Stimulated activated CD8-positive, alpha-beta memory T cell treated with anti-CD3 and anti-CD28 coated beads, Interleukin-4, amount 100 ng/mL, for 48 hours (primary cell): ENCODE measurements at places on chromosomes 6 and 20.

- no peak for DNase-seq
Measured at GRCh38 chr6:126807876-126808275, 310.6 kb upstream of the RSPO3 start.

DNA sequence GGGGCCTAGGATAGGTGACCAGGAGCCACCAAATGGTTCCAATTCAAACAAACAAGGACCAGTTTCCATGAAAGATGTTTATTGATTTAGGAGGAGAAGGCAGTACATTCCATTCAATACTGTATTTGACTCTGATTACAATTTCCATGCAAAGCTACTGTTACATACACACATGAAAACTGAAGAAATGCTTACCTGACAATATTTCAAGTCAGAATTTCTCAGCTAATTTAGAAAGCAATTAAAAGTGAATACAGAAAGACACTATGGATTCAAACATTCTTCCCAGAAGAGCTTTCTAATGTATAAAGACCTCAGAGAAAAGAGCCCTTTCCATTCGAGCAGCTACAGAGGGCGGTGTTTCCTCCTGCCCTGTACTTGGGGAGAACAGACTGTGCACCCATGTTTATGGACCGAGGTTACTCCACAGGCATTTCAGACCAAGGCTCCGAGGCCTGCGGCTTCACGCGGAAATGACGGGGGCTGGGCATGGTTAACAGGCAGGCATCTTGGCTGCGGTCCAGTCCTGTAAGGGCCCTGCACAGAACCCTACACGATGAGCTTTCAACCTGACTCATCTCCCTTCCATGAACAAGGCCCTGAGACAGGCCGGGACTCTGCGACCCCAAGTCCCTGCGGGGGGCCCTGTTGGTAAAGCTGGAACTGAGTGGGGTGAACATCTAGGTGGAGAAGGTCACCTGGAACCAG, 25.7 kb upstream of the TCFL5 start:
- peak; percentile 58 for DNase-seq

GRCh38 chr6:75414445-75415021, 79.1 kb downstream of the FILIP1 start:
- no peak for DNase-seq

- no peak for DNase-seq
Measured at GRCh38 chr6:142637624-142638351, 307.2 kb downstream of the HIVEP2 start.

DNA sequence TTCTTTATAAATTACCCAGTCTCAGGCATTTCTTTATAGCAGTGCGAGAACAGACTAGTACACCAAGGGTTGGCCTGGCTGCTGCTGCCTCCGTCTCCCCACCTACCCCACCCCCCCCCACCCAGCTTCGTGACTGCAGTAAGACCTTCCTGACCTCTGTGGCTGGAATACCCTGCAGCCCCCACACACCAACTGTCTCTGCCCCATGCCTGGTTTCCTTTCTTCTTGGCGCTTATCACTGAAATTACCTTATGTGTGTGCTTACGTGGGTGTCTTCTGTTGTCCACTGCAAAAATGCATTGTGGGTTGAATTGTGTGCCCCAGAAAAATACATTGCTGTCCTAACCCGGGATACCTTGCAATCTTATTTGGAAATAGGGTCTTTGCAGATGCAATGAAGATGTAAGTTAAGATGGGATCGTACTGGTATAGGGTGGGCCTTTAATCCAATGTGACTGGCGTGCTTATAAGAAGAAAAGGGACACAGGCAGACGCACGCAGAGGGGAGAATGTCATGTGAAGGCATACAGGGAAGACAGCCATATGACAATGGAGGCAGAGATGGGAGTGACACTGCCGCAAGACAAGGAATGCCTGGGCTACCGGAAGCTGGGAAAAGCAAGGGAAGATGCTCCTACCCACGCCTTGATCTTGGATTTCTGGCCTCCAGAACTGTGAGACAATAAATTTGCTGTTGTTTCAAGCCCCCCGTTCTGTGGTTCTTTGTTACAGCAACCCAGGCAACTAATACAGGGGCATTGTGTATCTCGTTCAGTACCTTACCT, 15.4 kb downstream of the SYNJ2 start:
- DNase-seq, result no peak

- DNase-seq, result no peak
Measured at GRCh38 chr20:2706688-2707352, 14.2 kb downstream of the EBF4 start.

DNA sequence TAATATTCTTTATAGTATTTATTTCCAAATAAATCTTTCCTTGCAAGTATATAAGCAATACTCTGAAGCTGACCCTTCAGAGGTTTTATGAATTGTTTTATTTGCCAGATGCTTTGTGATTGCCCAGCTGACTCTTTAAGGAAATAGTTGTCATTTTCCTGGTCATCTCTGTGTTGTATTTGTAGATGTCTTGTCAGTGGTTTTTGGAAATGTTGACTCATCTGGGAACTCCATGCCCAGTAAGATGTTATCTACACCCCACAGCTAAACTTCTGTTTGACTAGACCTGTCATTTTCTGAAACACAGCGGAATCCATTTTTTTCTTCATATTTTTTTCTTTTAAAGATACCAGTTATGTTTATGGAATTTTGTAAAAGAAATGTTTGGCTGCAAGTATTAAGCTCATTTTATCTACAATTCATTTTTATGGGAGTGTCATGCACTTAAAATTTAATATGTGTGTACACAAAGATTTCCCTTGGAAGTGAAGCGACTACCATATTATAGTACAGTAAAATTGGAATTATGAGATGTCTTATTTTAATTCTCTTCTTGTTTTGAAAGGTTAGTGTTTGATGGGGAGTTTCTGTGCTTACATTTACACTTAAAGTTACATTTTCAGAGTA, 491.0 kb downstream of the NKAIN2 start:
- no peak for DNase-seq

GRCh38 chr6:11366934-11367637, 134.6 kb upstream of the NEDD9 start:
- no peak for DNase-seq

DNA sequence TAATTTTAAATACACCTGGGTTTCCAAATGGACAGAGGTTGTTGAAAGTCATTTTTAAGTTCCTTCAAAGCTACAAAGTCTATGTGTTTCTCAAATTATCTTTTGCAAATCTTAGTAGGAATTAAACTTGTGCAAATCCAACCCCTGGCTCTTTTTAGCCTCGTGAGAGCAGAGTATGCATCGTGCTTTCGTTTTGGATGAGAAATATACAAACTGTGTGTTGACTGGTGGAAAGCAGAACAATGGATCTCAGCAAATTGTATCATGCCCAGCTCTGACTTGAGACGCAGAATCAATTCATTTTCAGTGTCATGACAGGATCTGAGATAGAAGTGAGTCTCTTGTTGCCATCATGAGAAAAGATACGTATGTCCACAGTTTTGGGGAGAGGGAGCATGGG, 542.4 kb upstream of the FLRT3 start:
- no peak for DNase-seq

DNA sequence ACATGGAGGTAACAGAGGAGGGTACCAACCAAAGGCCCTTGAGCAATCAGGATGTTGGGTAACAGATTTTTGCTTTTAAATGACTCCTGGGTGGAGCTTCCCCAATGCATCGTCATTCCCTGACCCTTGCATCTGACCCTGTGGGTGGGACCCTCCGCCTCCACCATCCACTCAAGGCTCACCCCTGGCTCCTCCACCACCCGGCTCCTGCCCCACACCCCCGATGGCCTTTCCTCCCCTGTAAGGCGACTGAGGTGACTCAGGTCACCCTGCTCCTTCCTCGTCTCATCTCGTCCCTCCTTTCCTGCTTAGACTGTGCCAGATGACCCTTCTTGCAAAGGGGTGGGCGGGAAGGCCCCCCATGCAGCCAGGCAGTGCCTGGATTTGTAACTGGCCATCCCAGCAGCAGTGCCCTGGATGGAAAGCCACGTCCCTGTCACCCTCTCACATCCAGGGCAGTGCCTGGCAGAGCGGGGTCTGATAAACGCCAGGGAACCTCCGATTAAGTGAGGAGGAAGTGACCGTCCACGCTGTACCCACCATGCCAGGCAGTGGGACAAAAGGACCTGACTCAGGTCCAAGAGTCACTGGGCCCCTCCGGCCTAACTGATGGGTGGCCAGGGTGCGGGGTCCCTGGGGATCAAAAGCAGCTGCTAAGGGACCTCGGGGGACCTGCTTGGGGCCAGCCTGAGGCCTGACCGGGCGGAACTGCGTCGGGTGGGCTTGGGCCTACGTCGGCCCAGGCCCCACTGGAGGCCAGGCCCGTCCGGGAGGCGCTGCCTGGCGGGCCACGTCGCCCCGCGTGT, 624 bp upstream of the NPEPL1 start:
- peak; percentile 31 for DNase-seq

GRCh38 chr20:3691306-3691705, 9.5 kb upstream of the ADAM33 start:
- DNase-seq, result no peak

DNA sequence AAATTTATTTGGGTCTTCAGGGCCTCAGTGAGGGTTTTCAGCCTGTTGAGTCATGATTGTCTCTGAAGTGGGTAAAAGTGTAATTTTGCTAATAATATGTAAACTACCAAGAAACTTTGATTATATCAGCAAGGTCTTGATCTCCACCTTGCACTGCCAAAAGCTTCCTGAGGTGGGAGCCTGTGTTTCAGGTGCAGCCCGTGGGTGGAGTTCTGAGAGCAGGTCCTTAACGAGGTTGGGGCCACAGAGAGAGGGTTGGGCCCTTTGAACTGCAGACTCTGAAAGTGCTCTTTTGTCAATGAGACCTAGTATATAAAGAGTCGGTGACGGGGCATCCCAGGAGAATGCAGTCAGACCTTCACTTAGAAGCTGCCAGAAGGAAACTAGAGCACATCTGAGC, 129.7 kb upstream of the MAP3K4 start:
- no peak for DNase-seq

- DNase-seq, result no peak
Measured at GRCh38 chr20:41456351-41456750, 89.7 kb upstream of the EMILIN3 start.

- DNase-seq, result no peak
Measured at GRCh38 chr6:168640768-168641167, 199.8 kb downstream of the SMOC2 start.

DNA sequence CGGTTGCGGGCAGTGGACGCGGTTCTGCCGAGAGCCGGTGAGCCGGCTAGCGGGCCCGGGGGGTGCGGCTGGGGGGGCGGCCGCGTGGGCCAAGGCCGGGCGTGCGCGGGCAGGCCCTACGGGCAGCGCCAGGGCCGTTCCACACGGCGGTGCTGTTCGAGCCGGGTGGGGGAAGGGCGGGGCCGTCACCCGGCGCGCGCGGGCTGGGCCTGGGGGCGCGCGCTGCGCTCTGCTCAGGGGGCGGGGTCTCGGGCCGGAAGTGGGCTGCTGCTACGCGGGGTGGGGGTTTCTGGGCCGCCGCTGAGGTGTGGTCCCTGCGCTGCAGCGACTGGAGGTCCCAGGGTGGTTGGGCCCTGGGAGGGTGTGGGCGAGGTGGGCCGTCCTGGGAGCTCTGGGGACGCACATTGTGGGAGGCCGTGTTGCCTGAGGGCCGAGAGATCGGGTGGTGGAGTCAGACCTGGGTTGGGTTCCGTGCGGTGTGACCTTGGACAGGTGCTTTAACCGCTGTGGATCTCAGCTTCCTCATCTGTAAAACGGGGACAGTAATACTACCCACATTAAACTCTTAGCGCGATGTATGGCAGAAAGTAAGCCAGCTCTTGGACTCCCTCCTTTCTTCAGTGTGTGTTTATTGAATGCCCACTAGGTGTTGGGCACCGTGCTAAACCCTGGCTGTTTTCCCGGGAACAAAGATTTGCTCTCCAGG, 391 bp downstream of the MAPRE1 start:
- DNase-seq, result peak; percentile 92

- no peak for DNase-seq
Measured at GRCh38 chr6:98967616-98968015, 19.9 kb upstream of the FBXL4 start.

DNA sequence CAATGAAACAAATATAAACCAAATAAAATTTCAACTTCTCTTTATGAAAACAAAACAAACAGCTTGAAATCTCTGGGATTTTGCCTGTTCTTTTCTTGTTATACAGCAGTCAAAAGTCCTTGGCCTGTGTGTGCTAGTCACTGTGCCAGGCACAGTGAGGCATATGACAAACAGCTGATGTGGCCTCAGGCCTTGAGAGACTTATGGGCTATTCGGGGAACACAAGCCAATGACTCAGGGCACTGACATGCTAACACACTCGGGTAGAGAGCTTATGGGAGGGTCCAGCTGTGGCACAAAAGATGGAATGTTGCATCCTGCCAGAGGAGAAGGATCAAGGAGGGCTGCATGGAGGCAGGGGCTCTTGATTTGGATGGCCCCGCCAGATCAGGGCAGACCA, 95.4 kb upstream of the NKX2-2 start:
- no peak for DNase-seq

GRCh38 chr20:45088247-45088646, 12.7 kb downstream of the KCNS1 start:
- DNase-seq, result no peak

DNA sequence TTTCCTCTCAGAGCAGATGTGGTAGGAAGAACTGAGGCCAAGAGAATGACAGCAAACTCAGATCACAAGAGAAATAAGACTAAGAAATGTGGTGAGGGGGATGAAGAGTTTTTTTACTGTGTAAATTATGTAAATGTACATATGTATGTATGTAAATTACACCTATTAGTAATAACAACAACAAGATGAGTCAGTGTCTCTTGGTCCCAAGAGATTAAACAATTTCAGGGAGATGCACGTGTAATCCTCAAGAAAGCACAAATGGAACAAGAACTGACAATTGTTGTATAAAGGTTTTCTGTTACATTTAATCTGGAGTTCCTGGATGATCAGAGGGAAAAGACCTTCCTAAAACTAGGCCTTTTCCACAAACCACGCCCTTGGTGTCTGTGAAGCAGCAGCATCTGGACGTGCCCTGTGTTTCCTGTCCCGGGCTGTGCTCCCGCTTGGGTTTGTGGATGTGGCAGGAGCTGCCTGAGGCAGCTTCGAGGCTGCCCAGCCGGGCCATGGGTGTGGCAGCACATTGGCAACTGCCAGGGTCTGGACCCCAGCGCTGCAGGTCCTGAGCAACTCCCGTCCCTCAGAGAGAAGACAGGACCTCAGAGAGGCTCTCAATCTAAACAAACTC, 994 bp downstream of the CLDN20 start:
- no peak for DNase-seq
